AG10803 (cell line): ENCODE measurements at places on chromosomes 7 and 10.

- no peak for DNase-seq
Measured at GRCh38 chr7:48537561-48537960, 366.3 kb downstream of the ABCA13 start.

DNA sequence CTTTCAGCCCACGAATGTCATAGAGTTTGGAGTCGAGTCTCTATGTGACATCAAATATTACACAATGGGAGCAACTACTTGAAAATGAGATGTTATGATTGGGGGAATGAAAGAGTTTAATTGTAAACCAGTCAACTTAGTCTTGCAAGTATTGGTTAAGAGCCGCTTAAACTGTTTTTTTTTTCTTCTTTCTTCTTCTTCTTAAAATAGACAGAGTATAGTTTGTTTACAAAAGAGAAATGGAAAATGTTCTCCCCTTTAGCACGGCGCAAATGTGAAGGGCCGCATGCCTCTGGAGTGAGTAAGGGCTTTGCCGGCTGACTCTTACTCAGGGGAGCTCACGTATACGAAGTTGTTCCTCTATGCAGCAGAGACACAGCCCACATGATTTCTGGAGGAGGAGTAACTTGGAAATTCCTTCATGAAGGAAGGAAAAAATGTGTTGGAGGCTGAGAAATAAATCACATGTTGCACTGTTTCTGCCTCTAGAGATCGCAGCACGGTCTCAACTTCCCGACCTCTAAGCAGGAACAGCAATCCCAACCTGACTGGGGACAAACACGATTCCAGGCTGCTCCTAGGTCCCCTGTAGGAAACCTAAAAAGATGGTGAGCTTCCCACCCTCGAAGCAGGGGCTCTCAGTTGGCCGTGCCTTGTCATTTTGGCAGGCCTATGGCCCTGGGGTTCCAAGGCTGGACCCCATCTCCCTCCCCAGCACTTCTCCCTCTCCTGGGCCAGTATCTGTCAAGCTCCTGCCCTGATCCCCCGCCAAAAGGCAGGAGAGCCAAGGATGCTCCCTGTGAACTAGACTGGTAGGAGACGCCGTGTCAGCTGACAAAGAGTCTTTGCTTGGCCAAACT is 44.8 kb downstream of the MYOF start:
- peak; percentile 99 for DNase-seq

DNA sequence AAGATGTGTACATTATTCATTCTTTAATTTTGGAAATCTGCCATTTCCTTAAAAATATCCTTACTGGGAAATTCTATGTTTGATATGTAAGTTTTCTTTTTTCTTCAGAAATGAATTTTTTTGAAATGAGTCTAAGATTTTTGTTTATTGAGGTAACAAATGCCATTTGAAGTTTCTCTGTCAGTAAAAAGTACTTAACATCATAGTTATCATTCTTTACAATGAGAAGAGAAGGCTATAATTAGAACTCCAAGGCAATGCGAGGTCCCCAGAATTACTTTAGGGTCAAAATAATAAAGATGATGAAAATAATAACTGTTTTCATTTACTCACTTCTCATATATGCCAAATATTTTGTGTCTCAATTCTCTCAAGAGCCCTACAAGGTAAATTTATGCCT is 37.0 kb upstream of the RHOBTB1 start:
- no peak for DNase-seq

DNA sequence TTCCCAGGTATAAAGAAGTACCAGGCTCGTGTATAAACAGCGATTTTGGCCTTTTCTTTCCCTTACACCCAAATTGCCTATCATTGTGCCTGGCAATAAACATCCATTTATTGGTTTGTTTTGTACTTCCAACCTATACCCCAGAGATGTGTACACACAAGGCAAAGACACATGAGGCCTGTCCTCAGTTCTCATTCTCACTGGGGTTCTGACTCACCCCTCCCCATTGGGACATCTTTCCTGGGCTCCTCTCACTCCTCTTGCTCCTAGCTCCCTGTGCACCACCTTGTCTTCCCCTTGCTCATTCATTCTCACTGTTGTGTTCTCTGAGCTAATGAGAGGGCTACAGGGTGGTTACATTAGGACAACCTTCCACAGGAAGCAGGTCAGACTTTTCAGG is 240.7 kb downstream of the ANK3 start:
- DNase-seq = no peak

- peak; percentile 42 for DNase-seq
Measured at GRCh38 chr7:101898106-101898505, 80.7 kb downstream of the CUX1 start.

- DNase-seq = no peak
Measured at GRCh38 chr10:99767901-99768300, 14.5 kb upstream of the ABCC2 start.

GRCh38 chr10:119737823-119738222 is 12.0 kb downstream of the INPP5F start:
- peak; percentile 80 for DNase-seq

GRCh38 chr10:81428456-81429134 is 446.4 kb upstream of the NRG3 start:
- DNase-seq = no peak

GRCh38 chr10:70715853-70716795 is 43.8 kb downstream of the ADAMTS14 start:
- no peak for DNase-seq

DNA sequence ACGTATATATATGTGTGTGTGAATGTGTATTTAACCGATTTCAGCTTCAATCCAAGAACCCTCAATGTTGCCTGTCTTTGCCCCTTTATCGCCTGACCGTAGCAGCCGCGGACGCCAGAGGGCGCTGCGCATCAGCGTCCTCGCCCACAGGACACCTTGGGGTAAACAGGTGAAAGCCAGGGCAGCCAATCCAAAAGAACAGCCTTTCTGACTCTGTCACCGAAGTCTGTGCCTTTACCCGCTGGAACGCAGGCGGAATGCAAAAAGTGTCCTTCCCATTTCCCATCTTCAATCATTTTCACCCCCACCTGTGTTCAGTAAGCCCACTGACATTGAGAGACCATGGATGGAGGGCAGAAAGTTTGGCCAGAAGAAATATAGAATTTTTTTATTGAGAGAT is 3.6 kb downstream of the NXPH1 start:
- no peak for DNase-seq
